HuH-7.5 (cell line): ENCODE measurements at places on chromosomes 7 and 10.

GRCh38 chr7:104584620-104585019, 256.2 kb downstream of the LHFPL3 start:
- DNase-seq, result no peak

- DNase-seq, result peak; percentile 18
Measured at GRCh38 chr10:4947635-4948596, 15.3 kb upstream of the AKR1C1 start.

- no peak for DNase-seq
Measured at GRCh38 chr10:31263903-31264302, 55.1 kb upstream of the ZEB1 start.

GRCh38 chr7:32586291-32587221, 91.3 kb downstream of the AVL9 start:
- no peak for DNase-seq

GRCh38 chr7:141072548-141073172, 1.2 kb upstream of the TMEM178B start:
- DNase-seq, result peak; percentile 47

DNA sequence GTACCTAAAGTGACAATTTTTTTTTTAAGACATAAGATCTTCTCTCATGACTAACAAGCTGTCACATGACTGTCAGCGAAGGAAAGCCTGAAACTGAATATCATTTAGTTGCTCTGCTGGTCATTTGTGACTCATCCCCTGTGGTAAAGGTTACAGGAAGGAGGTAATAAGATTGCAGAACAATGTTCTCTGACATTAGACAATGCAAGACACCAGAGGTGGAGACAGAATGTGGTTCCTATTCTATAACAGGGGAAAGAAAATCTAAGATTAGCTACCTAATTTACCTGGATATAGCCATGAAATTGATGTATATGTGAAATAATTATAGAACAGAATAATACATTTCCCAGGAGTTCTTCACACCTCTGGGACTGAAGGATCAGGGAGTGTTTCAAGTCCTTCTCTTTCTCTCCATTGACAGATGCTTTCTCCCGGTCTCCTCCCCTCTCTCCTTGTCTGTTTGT, 47.7 kb downstream of the LRGUK start:
- no peak for DNase-seq

GRCh38 chr10:128902031-128902710, 564.9 kb upstream of the MGMT start:
- DNase-seq, result no peak

DNA sequence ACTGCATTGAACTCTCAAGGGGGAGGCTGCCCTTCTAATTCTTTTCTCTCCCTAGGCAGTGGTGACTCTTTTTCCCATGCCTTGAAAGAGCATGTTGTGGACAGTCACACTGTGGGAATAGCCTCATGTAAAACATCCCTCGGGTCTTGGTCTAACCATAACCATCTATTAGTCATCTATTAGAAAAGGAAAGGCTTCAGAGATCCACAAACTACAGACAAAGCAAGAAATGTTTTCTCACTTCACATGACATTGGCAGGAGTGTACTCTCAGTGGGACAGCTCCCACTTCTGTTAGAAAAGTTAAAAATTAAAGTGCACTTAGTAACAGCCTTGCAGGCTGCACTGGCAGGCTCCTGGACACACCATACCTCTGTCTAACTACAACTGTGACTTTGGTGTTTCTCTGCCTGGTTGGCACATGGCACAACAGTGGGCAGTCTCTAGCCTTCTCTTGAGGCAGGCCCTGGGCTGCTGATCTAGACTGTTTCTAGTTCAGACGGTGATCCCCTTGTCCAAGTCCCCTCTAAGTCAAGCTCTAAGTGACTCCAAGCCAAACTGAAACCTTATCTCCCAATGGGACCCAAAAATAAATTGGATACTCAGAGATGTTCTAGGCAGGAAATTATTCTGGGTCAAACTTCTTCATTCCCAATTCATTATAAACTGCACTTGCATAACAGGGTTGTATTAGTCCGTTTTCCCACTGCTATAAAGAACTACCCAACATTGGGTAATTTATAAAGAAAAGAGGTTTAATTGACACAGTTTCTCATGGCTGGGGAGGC, 57.9 kb upstream of the ITGB1 start:
- DNase-seq, result no peak

DNA sequence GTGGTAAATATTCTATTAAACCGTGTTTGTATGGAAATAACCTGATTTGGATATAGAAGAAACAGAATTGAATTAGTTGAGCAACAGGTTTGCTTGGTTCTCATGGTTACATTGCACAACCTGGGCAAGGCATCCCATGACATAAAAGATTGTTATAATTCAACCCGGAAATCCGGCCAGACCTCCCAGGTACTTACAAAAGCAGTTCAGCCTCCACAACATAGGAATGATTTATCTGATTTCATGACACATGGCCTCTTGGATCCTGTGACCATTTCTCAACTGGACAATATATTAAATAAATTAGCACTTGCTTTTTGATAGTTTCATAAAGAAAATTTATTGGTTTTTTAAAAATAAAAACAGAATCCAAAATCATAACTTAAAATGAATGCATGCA, 55.1 kb upstream of the PTPN12 start:
- peak; percentile 15 for DNase-seq

DNA sequence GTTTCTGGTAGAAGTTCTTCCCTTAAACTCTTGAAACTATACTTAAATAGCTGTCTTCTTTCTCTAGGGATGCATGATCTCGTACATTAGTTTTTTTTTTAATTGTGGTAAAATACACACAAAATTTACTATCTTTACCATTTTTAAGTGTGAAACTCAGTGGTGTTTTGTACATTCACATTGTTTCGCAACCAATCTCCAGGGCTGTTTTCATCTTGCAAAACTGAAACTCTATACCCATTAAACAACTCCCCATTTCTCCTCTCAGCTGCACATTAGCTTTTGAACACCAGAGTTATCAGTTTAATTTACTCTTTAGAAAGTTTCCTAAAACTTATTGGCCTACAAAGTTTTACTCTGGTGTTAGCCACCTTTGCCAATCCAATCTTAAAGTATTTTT, 45.5 kb upstream of the PRKAR2B start:
- DNase-seq, result no peak

GRCh38 chr7:31493714-31494181, 20.1 kb upstream of the ITPRID1 start:
- DNase-seq, result no peak

- no peak for DNase-seq
Measured at GRCh38 chr10:35781643-35782035, 139.5 kb upstream of the FZD8 start.

GRCh38 chr10:81502677-81503359, 372.2 kb upstream of the NRG3 start:
- no peak for DNase-seq

DNA sequence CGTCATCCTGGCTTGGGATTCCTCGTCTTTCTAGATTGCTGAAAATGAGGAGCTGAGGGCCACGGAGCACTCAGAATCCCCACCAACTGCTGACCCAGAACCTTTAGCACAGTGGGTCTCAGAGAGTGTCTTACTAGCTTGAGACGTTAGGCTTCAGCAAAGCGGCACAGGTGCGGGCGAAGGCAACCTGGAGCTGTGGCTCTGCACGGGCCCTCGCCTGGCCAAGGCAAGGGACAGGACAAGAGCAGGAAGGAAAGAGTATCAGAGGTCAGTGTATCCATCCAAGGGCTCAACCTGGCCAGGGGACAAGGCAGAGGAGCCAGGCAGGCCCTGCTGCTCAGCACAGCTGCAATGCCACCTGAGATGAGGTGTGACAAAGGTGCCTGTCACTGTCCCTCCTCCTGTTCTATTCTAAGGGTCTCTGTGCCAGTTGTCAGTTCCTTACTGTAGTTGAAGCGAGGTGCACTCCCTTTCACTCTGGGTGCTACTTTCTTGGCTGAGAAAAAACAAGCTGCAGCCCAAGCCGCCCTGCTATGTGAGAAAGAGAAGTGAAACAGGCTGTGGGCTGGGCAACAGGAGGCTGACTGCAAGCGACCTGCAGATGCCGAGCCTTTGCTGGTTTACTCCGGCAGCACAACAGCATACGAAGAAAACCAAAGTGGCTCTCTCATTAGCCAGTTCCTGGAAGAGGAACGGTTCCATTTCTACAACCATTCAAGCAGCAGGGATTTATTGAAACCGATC, 33.3 kb upstream of the KDM7A start:
- DNase-seq, result no peak

DNA sequence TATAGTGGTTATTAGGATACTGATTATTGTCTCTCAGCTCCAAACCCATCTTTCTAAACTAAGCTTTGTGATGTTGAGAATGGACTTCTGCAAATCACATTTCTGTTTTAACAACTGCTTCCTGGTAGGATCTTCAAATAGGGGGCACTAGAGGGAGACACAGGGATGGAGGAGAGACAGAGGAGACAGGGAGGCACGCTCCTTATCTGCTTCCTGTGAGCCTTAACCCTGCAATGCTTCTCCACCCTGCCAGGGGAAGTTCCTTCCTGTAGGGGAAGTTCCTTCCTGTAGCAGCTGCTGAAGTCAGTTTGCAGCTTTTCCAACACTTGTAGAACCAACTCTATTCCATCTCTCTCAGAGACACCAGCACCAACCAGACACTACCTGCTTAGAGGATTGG, 847.2 kb downstream of the CCSER2 start:
- DNase-seq, result no peak

GRCh38 chr7:41581041-41581440, 121.8 kb downstream of the INHBA start:
- DNase-seq, result no peak

- DNase-seq, result no peak
Measured at GRCh38 chr7:94298943-94299342, 95.8 kb upstream of the COL1A2 start.

DNA sequence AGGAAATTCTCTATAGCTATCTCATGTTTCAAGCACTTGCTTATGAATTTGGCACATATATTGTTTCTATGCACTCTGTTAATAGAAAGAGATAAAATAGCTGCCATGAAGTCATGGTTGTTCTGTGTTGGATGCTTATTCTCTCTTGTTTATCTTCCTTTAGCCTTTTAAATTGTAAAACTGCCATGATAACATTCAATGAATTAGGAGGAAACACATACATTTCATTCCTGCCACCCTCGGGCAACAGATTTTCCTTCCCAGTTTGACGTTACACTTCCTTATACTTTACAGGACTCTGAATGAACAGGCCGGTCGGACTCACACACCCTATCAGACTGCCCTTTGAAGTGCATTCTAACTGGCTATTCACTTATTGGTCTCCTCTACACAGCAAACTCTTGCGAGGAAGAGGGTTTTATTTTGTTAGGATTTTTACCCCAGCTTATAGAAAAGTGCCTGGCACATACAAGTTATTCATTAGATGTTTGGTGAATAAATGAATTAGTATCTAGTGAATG, 65.7 kb upstream of the FERD3L start:
- no peak for DNase-seq

DNA sequence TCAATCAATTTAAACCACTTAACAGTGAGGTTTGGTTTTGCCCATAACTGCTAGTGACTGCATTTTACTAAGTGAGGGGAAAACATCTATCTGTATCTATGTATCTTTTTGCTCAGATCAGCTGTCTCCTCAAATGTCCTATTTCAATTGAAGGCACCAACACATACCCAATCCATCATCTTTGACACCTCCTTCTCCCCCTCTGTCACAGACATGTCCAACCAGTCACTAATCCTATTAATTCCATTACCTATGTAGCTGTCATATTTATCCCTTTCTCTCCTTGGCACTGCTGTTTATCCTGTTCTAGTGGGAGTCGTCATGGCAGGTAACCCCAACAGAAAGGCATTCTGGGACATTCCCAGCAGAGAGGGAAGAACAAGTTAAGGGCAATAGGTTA, 975.2 kb upstream of the AUTS2 start:
- DNase-seq, result no peak

DNA sequence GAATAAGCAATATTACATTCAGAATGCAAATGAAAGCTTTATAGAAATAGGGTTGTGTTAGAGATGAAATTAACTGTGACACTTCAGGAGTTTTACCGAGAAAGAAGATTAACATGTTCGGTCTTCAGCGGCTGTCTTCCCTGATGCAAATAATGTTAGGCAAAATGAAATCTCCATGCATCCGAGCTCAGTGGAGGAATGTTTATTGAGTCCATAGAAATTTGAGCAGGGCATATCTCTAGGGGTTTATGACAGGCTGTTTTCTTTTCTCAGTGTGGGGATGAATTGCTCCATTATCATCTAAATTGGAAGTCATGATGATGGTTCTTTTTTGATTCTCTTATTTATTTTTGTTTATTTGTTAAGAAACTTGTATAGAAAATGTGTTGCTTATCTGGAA, 31.7 kb downstream of the DYNC1I1 start:
- DNase-seq, result no peak

DNA sequence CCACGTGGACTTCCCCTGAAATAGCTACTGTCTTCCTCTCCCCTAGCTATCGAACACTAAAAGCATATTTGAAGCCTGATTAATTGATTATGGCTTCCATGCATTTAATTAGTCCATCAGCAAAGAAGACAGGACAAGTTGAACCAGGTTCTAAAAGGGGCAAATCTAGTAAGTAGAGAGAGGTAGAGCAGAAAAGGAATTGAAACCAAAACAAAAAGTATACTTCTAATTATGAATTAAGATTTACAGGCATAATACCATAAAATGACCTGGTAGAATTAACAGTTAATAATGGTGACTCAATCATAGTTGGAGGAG, 393 bp upstream of the DNAJC1 start:
- no peak for DNase-seq

DNA sequence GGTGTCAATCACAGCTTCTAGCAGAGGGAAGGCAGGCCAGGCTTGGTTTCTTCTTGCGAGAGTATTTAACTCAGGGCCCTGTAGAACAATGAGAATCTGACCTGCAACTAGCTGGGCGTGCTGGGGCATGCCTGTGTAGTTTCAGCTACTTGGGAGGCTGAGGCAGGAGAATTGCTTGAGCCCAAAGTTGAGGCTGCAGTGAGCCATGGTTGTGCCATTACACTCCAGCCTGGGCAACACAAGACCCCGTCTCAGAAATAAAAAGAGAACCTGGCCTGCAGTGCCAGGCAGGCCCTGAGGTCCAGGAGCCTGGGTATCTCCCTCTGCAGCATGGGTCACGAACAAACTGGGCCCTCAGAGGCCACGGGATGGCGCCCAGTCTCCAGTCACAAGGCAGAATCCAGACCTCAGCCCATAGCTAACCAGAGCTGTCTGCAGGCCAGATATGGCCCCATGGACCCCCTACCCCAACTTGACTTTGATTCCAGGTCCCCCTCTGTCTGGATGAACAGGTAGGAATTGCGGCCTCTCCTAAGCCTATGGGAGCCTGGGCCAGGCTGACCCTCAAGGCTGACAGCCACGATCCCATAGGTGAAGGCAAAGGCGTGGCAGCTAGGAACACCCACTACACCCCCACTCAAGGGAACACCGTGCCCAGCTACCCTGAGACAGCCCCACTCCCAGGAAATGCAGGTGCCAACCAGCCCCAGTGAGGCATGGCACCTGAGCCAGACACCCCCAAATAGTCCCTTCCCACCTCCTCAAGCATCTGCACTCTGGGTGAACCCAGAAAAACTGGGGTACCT, 102.7 kb upstream of the TNRC18 start:
- DNase-seq, result no peak

GRCh38 chr7:133618970-133619369, 366.1 kb downstream of the EXOC4 start:
- DNase-seq, result no peak

- peak; percentile 34 for DNase-seq
Measured at GRCh38 chr7:66837007-66837406, 84.0 kb upstream of the TMEM248 start.
